Naive B cell (primary cell): ENCODE measurements at places on chromosomes 3 and 15.

GRCh38 chr3:37145611-37146010, 28.8 kb downstream of the LRRFIP2 start:
- DNase-seq = no peak

GRCh38 chr3:126826693-126827092, 122.7 kb downstream of the CHCHD6 start:
- DNase-seq = no peak

GRCh38 chr3:46353647-46354410, at the start of gene CCR2:
Gene CCR2 (plus strand): TSS chr3:46354111. CDS start chr3:46357528, 3,417 bp downstream.
- no peak for DNase-seq

GRCh38 chr15:51830276-51830806, 888 bp downstream of the TMOD3 start:
- no peak for DNase-seq

DNA sequence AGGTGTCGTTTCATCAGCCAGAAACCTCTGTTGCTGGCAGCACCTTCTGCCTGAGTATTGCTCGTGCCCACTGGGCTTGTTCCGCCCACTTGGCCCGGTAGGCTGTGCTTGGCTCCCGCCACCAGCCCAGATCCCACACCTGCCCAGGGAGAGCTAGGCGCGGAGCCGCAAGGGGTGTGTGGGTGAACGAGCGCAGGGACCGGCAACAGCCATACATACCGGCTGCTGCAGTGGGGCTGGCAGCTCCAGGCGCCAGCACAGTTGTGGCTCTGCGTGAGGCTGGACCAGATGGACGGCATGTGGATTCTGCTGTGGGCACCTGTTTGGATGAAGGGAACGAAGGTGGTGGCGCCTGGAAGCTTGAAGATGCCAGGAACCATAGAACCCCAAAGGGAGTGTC, 331.5 kb upstream of the MCTP2 start:
- DNase-seq = no peak

- DNase-seq = no peak
Observed at GRCh38 chr3:170869239-170869590, 780 bp downstream of the RPL22L1 start.

DNA sequence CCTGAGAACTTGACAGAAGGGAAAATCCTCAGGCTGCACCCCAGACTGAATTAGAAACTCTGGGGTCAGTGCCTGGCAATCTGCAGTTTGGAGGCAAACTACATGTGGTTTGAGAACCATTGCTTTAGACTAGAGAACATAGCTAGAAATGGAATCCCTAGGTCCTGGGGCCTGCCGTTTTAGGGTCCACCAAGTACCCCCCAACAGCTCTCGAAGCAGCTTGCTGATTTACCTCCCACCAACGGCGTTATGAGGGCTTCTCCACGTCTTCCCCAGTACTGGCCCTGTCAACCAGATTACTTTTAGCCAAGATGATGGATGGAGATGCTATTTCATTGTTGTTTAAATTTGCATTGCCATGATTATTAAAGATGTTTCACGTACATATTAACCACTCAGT, 272.5 kb downstream of the XXYLT1 start:
- no peak for DNase-seq
